ENCODE measurements at places on chromosomes 13 and 19.
A peak's percentile ranks its signal among the peaks of the same experiment; 100 is the strongest.

GRCh38 chr13:28353679-28354078, 141.2 kb downstream of the FLT1 start:
- no peak for DNase-seq

DNA sequence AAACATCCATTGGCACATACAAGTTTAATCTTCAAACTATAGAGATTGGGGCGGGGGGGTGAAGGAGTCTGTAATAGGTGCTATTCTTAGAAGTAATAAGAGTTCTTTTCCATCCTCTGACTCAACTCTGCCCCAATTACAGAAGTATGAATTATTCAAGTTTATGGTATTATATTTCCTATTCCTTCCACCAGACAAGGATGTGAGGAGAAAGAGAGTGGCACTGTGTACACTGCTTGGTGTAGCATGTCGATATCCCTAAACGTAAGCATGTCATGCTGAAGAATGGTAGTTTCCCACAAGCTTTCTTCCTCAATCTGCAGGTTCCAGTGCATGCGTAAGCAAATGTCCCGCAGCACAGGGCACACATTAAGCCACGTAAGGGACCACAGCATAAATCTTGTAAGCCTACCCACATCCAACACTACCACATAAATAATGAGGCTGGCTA, 14.1 kb downstream of the BRD4 start:
- DNase-seq = no peak

DNA sequence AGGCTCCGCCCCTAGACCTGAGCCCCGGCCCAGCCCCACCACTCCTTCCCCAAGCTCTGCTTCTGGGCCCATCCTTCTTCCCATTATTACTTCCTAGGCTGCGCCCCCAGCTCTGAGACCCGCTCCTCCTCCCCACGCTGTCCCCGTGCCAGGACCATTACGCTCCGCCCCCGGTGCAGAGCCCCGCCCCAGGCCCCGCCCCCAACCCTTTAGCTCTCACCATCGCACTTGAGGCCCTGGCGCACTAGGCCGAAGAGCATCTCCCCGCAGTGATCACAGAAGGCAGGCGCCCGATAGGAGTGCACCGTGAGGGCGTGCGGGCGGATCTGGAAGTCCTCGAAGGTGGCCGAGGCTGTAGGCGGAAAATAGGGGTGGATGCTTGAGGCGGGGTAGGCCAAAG, 6.2 kb downstream of the PRKD2 start:
- peak; percentile 35 for DNase-seq

- DNase-seq = no peak
Measured at GRCh38 chr13:87798536-87798935, 127.4 kb downstream of the SLITRK5 start.

DNA sequence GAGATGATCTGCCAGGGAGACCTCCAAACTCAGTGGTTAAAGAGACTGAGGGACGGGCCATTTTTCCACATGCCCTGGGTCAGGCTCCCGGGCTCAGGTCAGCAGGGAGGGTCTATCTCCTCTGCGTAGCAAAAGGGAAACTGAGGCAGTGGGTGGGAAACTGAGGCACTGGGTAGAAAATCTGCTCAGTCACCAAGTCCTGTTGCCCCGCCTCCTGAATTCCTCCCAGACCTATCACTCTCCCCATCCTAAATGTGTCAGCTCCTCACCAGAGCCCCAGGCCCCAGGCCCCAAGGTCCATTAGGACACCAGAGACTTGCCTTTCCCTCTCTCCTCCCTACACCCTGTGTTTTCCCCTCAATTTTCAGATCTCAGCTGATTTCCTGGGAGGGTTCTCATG, 2.4 kb downstream of the CD320 start:
- DNase-seq = no peak

DNA sequence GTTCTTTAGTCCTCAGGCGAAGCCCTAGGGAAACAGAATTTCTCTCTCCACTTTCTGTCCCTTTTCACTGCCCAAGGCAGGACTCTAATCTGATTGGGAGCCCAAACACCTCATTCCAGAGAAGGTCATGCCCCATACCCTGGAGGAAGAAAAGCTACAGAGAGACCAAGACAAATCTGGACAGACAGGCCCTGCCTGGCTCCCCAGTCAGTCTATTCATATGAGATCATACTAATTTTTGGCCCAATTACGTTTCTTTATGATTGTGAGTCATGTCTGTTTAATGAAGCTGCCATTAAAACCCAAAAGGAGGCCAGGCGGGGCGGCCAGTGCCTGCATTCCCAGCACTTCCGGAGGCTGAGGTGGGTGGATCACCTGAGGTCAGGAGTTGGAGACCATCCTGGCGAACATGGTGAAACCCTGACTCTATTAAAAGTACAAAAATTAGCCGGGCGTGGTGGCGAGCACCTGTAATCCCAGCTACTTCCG, 3.3 kb upstream of the AP3D1 start:
- no peak for DNase-seq

- no peak for DNase-seq
Measured at GRCh38 chr19:6340493-6341201, 7.2 kb upstream of the ACER1 start.

DNA sequence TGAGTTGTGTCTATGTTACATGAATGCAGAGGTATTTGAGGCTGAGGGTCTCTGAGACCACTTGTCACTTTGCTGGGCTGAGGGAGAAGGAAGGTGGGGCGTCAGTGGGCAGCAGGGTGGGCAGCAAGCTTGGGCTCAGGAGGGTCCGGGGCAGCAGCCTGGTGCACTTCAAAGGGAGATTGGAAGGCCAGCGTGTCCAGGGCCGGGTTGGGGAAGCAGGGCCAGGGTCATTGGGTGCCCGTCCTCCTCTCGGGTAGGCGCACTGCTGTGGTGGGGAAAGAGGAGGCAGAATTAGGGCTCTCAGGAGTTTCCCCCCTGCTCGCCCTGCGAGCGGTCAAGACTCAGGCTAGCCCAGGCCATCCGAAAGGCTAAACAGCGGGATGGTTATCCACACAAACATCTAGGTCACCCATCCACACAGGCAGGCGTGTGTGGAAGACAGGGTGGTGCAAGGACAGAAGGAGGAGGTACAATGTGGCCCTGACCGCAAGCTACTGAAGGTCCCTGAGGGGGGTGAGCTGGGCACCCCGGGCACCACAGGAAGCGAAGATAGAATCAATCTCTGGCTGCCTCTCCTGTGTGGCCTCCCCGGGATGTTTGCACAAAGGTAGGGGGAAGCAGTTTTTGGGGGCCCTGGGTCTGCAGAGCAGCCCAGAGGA, 37.7 kb downstream of the MYO9B start:
- no peak for DNase-seq

GRCh38 chr13:48678316-48678715, 24.6 kb downstream of the CYSLTR2 start:
- DNase-seq = no peak

DNA sequence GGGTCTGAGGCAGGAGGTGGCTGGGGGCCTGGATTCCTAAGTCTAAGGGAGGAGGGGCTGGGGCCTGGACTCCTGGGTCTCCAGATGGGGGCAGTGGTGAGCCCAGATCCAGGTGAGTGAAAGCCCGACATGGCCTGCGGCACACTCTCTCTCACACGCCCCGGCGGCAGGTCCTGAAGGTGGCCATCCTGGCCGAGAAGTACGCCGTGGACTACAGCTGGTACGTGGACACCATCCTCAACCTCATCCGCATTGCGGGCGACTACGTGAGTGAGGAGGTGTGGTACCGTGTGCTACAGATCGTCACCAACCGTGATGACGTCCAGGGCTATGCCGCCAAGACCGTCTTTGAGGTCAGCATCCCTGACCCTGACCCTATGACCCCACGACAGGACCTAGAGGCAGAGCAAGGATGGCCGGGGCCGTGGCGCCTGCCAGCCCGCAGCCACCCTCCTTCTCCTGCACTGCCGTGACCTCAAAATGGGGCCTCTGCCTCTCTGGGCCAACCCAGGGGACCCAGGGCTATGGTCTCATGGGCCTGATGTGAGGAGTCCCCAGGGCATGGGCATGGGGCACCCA, 13.2 kb downstream of the FUZ start:
- no peak for DNase-seq

GRCh38 chr13:51005566-51005965, 96.0 kb downstream of the RNASEH2B start:
- no peak for DNase-seq

DNA sequence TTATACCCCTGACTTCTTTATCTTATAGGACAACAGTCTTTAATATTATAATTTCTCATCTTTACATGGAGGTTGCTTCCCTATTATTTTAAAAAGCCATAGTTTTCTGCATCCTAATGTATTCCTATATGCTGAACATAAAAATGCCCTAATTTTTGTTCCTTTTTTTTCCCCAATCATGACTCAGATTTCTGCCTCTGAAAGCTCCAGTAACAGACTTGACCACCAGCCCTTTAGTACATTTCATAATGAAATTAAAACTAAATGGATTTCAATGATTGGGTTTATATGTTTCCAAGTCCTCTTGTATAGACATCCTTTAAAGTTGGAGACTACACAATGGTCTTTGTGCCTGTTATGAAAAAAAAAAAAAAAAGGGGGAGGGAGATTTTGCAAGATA, 712.5 kb downstream of the DIAPH3 start:
- no peak for DNase-seq

GRCh38 chr13:73952648-73953047, 181.6 kb downstream of the KLF12 start:
- DNase-seq = no peak

GRCh38 chr19:1035998-1036621, 3.8 kb upstream of the ABCA7 start:
- no peak for DNase-seq

DNA sequence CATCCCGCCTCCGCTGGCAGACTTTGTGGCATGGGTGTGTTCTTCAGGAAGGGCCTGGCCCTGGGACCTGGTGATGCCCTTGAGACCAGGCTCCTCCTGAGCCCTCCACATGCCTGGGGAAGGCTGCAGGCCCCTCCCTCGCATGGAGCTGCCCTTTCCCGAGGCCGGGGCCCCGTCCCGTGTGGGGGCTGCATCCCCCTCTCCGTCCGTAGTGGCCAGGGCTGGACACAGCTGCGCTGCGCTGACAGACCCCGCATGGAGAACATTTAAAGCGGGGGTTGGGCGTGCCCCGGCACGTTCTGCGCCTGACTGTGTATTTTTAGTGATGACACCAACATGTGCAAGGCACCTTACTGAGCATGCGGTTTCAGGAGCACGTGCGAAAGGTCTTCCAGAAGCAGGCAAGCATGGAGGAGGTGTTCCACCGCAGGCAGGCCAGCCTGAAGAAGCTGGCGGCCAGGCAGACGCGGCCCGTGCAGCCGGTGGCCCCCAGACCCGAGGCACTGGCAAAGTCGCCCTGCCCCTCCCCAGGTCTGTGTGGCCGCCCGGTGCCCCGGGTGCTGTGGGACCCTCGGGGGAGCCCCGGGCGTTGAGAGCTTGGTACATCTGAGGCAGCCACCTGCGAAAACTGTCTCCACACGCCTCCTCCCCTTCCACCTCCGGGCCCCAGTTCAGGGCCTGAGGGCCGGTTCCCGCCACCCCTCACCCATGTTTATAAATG, 28.8 kb upstream of the F7 start:
- DNase-seq = no peak

- DNase-seq = no peak
Measured at GRCh38 chr13:96229356-96229755, 139.4 kb downstream of the HS6ST3 start.

- DNase-seq = no peak
Measured at GRCh38 chr19:11061952-11062351, 27.3 kb upstream of the LDLR start.

DNA sequence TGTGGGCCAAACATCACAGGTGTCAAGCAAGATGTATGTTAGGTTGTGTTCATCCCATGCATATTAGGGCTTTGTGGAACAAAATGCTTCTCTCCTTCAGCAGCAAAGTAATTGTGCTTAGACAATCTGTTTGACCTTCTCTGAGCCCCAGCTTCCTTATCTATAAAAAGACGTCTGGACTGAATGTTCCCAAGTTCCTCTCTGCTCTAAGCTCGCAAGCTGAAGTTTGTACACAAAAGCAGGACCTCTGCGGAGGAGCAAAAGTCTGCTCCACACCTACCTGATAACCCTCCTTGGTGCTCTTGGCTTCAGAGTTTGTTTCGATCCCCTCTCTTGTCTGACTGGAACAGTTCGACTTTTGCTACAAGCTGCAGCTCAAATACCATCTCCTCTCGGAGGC, 95.7 kb upstream of the UBL3 start:
- DNase-seq = no peak

DNA sequence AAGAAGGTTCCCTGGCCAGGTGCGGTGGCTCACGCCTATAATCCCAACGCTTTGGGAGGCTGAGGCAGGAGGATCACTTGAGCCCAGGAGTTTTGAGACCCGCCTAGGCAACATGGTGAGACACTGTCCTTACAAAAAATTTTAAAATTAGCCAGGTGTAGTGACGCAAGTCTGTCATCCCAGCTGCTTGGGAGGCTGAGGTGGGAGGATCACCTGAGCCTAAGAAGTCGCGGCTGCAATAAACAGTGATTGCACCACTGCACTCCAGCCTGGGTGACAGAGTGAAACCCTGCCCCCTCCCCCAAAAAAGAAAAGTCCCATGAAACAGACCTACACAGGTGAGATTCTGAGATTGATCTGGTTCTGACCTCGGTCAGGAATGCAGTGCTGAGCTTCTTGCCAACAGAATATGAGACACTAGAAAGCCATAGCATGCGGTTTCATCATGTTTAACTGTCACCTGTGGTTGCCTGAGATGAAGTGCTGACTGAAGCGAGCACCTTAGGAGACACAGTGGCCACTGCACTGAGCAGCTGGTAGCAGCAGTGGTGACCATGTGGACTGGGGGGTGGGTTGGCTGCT, 2.0 kb upstream of the A1BG start:
- DNase-seq = no peak

DNA sequence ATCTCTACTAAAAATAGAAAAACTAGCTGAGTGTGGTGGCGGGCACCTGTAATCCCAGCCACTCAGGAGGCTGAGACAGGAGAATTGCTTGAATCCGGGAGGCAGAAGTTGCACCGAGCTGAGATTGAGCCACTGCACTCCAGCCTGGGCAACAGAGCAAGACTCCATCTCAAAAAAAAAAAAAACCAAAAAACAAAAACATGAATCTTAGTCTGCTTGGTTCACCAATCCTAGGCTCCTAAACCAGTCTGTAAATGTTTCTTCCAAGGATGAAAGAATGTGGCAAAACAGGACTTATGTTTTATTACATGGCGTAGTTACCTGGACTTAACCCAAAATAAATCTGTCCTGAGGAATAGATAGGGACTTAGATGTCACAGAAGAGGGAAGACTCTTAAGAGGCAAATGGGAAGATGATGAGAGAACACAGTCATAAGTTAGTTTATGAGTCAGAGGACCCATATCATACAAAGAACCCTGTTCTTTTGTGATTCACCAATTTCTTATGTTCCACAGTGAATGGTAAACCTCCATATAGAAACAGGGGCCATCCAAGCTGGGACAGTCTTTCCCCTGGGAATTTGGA, 6.9 kb upstream of the FBXL3 start:
- DNase-seq = no peak

DNA sequence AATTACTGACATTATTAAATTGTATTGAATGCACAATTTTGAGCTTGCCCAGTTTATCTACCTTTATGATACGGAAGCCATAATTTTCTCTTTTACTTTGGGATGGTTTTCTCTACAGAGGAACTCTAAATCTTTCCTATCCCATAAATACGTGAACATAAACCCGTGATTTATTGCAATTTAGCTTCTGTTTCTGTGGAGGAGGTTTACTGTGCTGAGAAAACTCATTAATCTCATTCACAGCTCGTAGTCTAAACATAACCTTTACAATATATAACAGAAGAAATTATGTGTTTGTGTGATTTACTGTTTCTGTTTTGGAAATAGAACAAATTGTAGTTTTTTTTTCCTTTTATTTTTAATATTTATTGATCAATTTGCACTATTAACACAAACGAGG, 207.1 kb upstream of the PCDH9 start:
- DNase-seq = no peak
